T-cell (primary cell): ENCODE measurements at places on chromosomes 2 and 18.

DNA sequence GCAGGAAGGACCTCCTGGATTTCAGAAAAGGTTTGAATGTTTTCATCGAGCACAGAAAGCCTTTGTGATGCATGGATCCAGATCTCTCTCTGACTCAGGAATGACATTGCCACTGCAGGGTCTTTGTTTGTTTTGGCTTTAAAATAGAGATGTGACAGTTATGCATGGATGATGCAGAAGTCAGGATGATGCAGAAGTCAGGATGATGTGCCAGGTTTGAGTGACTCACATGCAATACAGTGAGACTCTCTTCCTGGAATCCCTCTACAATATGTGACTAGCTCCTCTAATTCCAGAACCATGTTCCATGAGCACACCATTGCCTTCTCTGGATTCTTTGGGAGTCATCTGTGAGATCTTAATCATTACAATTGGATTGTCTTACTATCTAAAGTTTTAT is 177.9 kb upstream of the RAB6C start:
- DNase-seq: no peak
- H3K4me1 ChIP-seq: no peaks in the 10 kb centered on the region
- H3K4me3 ChIP-seq: no peak overlapping the region
- H3K27me3 ChIP-seq: no peaks in the 10 kb centered on the region
- no peaks in the 10 kb centered on the region for H3K36me3 ChIP-seq

DNA sequence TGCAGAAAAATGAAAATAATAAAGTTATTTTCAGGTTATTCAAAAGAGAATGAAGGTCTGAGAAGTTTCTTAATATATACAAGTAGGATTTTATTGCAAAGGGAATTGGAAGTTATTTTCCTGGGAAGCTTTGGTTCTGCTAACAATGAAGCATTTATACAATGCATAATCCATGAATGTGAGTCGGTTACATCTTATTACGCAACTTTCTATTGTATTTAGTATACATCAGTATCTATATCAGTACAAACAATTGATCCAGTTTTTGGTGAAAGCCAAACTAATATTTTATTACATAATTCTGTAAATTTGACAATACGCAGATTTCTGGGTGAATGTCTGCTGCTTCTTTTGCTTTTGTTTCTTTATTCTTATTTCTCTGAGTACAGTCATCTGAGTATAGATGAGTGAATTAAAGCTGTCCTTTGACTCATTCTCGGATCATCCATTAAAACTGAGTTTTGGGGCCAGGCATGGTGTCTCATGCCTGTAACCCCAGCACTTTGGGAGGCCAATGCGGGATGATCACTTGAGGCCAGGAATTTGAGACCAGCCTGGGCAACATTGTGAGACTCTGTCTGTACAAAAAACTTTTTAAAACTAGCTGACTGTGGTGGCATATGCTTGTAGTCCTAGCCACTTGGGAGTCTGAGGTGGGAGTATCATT is 108.5 kb downstream of the SOCS6 start:
- no peak overlapping the region for H3K27ac ChIP-seq
- H3K4me1 ChIP-seq: no peaks in the 10 kb centered on the region
- DNase-seq: no peak
- no peaks in the 10 kb centered on the region for H3K27me3 ChIP-seq
- no peaks in the 10 kb centered on the region for H3K36me3 ChIP-seq

- H3K36me3 ChIP-seq: no peaks in the 10 kb centered on the region
- no peaks in the 10 kb centered on the region for H3K4me1 ChIP-seq
- H3K27ac ChIP-seq: no peak overlapping the region
- DNase-seq: no peak
- H3K4me3 ChIP-seq: no peak overlapping the region
- H3K27me3 ChIP-seq: peaks cover 2% of the 10 kb centered on the region
Measured at GRCh38 chr2:39583781-39584180, 81.9 kb upstream of the TMEM178A start.

- peaks cover 36% of the 10 kb centered on the region for H3K4me1 ChIP-seq
- H3K36me3 ChIP-seq: no peaks in the 10 kb centered on the region
- no peak overlapping the region for H3K27ac ChIP-seq
Measured at GRCh38 chr2:101781791-101782426, 84.4 kb downstream of the MAP4K4 start.

GRCh38 chr2:225011585-225011984 is 30.7 kb downstream of the DOCK10 start:
- peaks cover 16% of the 10 kb centered on the region for H3K4me1 ChIP-seq
- no peak for DNase-seq

DNA sequence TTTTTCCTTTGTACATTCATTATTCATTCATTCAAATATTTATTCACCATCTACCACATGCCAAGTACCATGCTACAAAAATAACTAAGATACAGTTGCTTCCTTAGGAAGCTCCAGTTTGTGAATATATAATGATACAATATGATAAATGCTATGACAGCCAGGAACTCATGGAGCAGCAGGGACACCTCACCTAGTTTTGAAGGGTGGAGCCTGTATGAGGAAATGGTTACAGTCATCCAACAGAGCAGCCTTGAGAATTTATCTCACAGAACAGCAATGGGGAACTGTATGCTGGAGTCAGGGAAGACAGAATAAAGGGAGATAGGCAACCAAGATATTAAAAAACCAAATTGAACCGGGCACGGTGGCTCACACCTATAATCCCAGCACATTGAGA is 124.0 kb downstream of the OSBPL1A start:
- DNase-seq: no peak
- H3K36me3 ChIP-seq: no peaks in the 10 kb centered on the region
- H3K27ac ChIP-seq: no peak overlapping the region
- no peak overlapping the region for H3K4me3 ChIP-seq
- peaks cover 18% of the 10 kb centered on the region for H3K27me3 ChIP-seq
- peaks cover 4% of the 10 kb centered on the region for H3K4me1 ChIP-seq

GRCh38 chr2:28624793-28625701 is 126.6 kb upstream of the PPP1CB start:
- no peak overlapping the region for H3K4me3 ChIP-seq
- peaks cover 38% of the 10 kb centered on the region for H3K4me1 ChIP-seq

GRCh38 chr2:31893094-31893493 is 117.7 kb downstream of the MEMO1 start:
- no peak overlapping the region for H3K4me3 ChIP-seq
- no peaks in the 10 kb centered on the region for H3K36me3 ChIP-seq
- no peak overlapping the region for H3K27ac ChIP-seq

DNA sequence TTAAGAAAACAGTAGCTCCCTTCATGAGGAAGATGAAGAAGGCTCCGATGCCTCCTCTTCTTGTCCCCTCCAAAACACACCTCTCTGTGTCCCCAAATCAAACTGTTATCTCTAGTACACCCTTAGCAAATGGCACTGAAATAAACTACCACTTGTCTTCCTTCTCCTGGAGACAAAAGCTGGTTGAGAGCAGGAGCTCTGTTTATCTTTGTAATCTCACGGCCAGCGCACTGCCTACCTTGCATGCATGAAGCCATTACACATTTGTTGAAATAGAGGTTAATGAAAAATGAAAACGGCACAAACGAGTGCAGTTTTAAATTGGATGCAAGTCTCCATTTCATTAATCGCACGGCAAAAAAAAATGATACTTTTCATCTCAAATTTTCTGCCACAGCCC is 113.7 kb downstream of the EPB41L3 start:
- no peak overlapping the region for H3K4me3 ChIP-seq
- no peak overlapping the region for H3K27ac ChIP-seq
- no peak for DNase-seq
- no peaks in the 10 kb centered on the region for H3K27me3 ChIP-seq

GRCh38 chr2:86543793-86544192 is 19.4 kb downstream of the CHMP3 start:
- no peaks in the 10 kb centered on the region for H3K27me3 ChIP-seq
- H3K4me1 ChIP-seq: no peaks in the 10 kb centered on the region
- no peak overlapping the region for H3K27ac ChIP-seq

DNA sequence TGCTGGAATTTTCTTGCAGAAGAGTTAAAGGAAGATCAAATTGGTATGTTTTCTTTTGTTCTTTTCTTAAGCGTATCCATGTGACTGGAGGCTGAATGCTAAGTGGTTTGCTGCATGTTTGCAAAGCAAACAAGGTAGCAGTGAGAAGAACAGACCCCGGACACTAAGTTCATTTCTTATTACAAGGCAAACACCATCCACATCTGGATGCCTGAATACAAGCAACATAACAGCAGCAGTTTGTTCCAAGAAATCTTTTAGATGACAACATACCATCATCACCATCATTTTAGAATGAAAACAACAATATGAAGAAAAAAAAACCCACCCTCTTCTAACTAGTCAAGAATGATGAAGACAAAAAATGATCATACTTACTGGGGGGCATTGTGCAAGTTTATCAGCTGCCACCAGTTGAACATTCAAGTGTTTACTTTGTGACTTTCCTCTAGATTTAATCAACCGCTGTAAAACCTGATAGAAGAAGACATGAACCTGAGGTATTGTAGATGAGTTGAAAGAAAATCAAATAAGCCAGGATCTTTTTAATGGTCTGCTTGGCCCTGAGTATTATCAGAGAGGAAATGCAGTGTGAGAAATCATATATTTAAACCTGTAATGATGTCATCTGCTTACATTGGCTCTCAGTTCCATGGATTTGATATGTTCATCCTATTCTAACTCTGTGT is 25.0 kb upstream of the ARL5A start:
- H3K4me1 ChIP-seq: no peaks in the 10 kb centered on the region
- no peaks in the 10 kb centered on the region for H3K27me3 ChIP-seq
- no peaks in the 10 kb centered on the region for H3K36me3 ChIP-seq
- no peak overlapping the region for H3K4me3 ChIP-seq
- no peak overlapping the region for H3K27ac ChIP-seq
- DNase-seq: no peak

GRCh38 chr2:187842978-187843847 is 289.0 kb upstream of the TFPI start:
- H3K4me3 ChIP-seq: no peak overlapping the region
- H3K4me1 ChIP-seq: no peaks in the 10 kb centered on the region
- H3K27ac ChIP-seq: no peak overlapping the region
- no peak for DNase-seq
- H3K27me3 ChIP-seq: no peaks in the 10 kb centered on the region
- H3K36me3 ChIP-seq: no peaks in the 10 kb centered on the region

GRCh38 chr18:45467293-45467692 is 148.0 kb upstream of the SLC14A2 start:
- DNase-seq: no peak
- H3K4me3 ChIP-seq: no peak overlapping the region
- H3K4me1 ChIP-seq: no peaks in the 10 kb centered on the region
- H3K27ac ChIP-seq: no peak overlapping the region

DNA sequence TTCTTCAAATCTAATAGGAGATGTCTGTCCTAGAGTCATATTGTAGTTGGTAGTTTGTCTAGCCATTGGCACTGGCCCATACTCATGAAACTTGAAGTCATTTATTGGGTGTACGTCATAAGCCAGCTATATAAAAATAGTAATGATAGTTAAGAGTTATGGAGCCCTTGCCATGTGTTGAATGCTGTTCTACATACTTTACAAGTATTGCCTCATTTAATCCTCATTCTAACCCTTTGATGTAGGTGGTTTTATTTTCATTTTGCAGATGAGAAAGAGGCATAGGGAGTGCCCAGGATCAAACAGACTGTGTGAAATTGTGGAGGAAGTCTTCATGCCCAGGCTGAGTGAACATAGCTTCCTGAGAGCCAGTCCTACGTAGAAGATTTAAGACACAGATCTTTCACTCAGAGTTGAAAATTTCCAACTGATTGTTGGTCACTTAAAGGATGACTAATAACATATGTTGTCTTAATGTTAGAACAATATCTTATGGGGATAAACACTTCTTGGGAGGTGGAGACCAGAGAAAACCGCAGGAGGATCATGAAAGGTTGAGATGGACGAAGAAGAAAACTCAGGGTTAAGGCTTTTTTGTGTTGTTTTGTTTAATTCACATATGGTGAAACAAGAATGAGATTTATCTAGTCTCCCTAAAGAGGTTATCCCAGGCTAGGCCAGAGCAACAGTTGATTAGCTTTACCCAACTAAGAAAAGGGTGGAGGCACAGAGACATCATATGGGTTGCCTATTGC is 156.0 kb downstream of the CERS6 start:
- H3K27ac ChIP-seq: no peak overlapping the region
- H3K27me3 ChIP-seq: no peaks in the 10 kb centered on the region
- H3K4me1 ChIP-seq: no peaks in the 10 kb centered on the region
- H3K36me3 ChIP-seq: no peaks in the 10 kb centered on the region

GRCh38 chr2:29326926-29327325 is 211.7 kb downstream of the CLIP4 start:
- no peaks in the 10 kb centered on the region for H3K36me3 ChIP-seq
- H3K27ac ChIP-seq: no peak overlapping the region
- H3K4me1 ChIP-seq: no peaks in the 10 kb centered on the region
- no peak overlapping the region for H3K4me3 ChIP-seq

DNA sequence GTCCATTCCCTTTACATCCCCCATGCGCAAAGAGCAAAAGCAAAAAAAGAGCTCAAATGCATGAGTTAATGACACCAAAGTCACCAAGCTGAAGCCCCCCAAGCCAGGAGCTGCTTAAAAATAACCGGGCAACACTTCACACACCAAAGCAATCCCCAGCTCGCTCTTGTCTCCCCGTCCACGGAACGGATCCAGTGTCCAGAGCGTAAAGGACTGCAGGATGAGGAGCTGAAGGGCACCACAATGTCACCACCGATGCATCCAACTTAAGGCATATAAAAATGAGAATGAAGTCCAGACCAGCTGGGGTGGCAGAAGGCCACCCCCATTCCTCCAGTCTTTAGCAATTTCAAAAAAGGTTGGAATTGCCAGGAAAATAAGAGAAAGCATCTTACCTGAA is 8.7 kb downstream of the SMAD7 start:
- H3K27me3 ChIP-seq: no peaks in the 10 kb centered on the region
- no peak overlapping the region for H3K4me3 ChIP-seq
- H3K36me3 ChIP-seq: peaks cover 29% of the 10 kb centered on the region
- peaks cover 100% of the 10 kb centered on the region for H3K4me1 ChIP-seq
- DNase-seq: no peak

- DNase-seq: no peak
- no peaks in the 10 kb centered on the region for H3K36me3 ChIP-seq
- H3K4me3 ChIP-seq: no peak overlapping the region
- no peaks in the 10 kb centered on the region for H3K27me3 ChIP-seq
Measured at GRCh38 chr2:161044921-161045320, 115.3 kb upstream of the TANK start.

- no peak for DNase-seq
- no peaks in the 10 kb centered on the region for H3K27me3 ChIP-seq
- no peaks in the 10 kb centered on the region for H3K36me3 ChIP-seq
- H3K27ac ChIP-seq: no peak overlapping the region
Measured at GRCh38 chr2:226733189-226733858, 66.3 kb downstream of the IRS1 start.

DNA sequence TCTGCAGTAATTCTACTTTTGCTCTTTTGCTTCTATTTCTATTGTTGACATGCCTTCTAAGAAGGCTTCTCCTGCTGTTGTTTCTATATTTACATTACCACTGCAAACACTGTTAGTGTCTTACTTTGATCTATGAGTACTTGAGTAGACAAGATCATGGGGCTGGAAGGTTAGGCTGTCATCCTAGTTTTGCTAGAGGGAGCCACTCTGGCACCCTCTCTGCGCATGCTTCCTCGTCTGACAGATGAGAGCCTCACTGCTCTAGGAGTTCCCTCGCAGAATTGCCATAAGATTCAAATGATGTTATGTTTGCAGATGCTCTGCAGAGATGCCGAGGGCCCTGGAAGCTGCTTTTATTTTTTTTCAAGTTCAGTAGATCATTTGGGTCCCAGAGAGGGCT is 185.6 kb downstream of the RNF144A start:
- no peak overlapping the region for H3K4me3 ChIP-seq
- H3K4me1 ChIP-seq: no peaks in the 10 kb centered on the region
- no peaks in the 10 kb centered on the region for H3K27me3 ChIP-seq
- no peaks in the 10 kb centered on the region for H3K36me3 ChIP-seq

GRCh38 chr2:197296835-197297234 is 13.7 kb downstream of the ANKRD44 start:
- no peaks in the 10 kb centered on the region for H3K36me3 ChIP-seq
- H3K27me3 ChIP-seq: no peaks in the 10 kb centered on the region
- no peak for DNase-seq
